ENCODE measurements at places on chromosomes 11 and 22.

DNA sequence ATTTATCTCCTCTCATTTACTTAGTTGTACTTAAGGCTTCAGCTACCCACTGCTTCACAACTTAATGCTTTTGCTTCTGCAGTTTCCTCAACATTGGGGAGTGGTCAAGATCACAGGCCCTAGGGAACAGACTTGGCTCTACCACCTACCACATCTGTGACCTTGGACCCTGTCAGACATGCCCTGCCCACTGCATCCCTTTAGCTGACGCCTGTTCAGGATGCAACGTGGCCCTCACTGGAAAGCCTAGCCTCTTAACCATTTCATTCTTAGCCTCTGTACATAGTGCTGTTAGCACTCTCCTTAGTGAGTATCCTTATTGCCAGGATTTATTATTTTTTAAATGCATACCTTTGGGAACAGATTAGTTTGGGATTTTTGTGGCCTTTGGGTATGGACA lies 34.4 kb downstream of the TNRC6B start:
- DNase-seq = peak; percentile 37

DNA sequence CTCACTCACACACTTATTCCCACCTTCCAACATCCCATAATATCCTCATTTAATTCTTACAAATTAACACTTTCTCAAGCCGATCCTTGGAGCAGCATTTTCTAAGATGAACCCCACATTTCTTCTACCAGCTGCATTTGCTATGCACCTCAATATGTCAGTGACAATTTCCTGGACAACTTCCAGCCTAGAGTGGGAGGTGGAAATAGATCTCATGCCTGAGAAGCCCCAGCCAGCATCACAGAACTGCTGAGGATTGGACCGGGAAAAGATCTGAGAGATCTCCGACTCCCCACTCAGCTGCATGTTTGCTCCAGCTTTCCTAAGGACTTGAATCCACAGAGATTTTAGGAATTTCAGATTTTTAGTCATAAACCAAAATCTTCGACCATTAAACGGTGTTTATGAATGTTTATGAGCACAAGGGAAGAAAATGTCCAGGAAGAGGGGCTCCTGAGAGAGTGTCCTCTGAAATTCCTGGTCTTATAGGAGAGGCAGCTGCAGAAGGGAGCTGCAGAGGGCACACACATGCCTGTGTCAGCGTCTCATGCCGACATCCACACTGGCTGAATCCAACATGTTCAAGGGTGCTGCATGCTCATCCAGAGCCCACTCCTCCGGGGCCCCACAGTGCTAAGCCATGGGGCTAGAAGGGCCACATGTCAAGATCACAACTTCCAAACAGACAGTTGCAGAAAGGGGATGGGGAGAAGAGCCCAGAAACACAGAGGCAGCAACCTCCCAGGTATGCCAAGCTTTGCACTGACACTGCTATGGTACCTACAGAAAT lies 68.6 kb downstream of the MICAL3 start:
- no peak for DNase-seq

- no peak for DNase-seq
Measured at GRCh38 chr22:49622241-49623105, 205.2 kb downstream of the BRD1 start.

GRCh38 chr11:20342347-20343141 lies 21.0 kb upstream of the HTATIP2 start:
- DNase-seq = no peak

DNA sequence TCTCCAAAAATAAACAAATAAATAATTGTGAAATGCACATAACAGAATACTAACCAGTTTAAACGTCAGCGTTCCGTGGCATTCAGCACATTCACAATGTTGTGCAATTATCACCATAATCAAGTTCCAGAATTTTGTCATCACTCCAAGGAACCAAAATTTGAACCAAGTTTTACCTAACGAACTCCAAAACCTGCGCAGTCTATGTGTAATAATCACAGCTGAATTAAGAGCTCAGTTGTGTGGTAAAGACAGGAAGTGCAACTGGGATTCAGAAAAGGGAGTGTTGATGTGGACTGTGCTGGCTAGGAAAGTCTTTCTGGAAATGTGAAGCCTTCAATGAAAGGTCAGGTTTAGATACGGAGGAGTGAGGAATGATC lies 5.4 kb upstream of the MCAM start:
- DNase-seq = no peak

- DNase-seq = no peak
Measured at GRCh38 chr22:38753948-38754750, 1.6 kb downstream of the SUN2 start.

DNA sequence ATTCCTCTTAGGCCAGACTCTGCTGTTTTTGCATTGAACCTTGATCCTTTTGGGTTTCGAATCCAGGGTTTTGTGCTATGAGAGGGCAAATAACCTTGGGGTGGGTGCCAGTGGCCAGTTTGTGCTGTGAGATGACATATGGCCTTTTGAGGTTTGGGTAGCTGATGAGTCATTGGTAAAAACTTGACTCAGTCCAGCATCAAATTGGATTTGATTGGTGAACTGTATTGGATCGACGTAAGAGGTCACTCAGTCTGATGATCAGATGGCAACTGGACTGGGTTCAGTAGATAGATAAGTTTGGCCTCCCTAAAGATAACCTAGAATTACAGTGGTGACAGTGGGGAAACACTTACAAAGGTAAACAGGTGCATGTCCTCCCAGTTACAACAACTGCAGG lies 41.0 kb upstream of the XKR3 start:
- no peak for DNase-seq

DNA sequence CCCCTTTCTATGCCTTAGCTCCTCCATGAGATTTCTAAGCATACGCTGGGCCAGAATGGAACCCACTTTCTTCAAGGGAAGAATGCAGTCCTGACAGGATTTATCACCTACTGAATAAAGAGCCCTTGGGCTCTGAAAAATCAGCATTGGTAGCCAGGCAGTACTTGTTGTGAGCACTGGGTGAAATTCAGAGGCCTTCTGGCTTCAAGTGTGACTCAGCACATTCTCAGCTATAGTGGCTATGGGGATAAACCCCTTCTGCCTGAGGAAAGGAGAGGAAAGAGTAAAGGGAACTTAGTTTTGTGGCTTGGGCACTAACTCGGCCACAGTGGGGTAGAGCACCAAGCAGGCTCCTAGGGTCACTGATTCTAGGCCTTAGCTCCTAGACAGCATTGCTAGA lies 574.8 kb downstream of the JRKL start:
- DNase-seq = no peak

GRCh38 chr11:3853899-3854659 lies 1.4 kb upstream of the STIM1 start:
- DNase-seq = no peak

DNA sequence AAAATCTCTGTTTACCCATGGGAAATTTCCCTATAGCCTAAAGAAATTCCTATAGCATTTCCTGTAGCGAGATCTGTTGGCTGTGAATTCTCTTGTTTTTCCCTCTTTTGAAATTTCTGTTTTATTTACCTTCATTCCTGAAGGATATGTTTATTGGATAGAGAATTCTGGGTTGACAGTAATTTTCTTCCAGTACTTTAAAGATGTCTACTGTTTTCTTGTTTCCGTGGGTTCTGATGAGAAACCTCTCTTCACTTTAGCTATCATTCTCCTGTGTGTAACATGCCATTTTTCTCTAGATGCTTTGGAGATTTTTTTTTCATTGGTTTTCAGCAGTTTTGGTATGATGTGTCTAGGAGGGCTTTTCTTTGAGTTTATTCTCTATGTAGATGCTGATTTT lies 77.5 kb upstream of the SORL1-AS1 start:
- DNase-seq = no peak

- DNase-seq = no peak
Measured at GRCh38 chr11:12157241-12157661, 46.9 kb downstream of the MICAL2 start.

GRCh38 chr11:99766811-99767210 lies 746.1 kb downstream of the CNTN5 start:
- no peak for DNase-seq

DNA sequence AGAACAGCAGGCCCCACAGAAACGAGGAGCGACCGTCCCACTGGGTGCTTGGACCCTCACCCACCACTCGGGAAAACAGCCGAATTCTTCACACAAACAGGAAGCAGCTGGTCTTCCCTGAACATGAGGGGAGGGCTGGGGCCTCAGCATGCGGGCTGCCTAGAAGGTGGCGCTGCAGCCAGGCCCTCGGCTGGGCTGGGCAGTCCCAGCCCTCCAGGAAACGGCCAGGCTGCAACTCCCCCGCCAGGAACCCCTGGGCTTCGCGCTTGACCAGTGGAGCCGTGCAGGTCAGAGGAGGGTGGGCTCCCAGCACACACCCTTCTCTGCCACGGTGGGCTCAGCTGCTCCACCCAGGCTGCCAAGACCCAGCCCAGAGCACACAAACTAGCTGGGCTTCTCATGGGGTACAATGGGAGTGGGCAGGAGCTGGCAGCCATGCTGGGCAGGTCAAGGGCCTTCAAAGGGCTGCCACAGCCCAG lies 29.6 kb downstream of the IGF2 start:
- DNase-seq = no peak

DNA sequence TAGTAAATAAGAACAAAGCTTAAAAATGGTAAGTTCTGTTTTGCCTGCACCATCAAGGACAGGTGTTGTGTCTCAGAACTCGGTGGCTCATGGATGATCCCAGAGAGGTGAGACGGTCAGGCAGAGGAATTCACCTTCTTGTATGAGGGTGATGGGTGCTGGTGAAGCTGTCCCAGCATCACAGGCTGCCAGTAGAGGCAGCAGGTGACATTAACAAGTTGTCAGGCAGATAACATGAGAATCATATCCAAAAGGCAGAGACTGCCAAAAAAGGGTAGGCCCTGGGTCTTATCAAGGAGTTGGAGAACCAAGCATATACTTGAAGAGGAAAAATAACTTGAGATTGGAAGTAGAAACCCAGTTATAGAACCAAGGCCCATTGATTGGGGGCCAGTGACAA lies 437.8 kb downstream of the DYNC2H1 start:
- DNase-seq = no peak

DNA sequence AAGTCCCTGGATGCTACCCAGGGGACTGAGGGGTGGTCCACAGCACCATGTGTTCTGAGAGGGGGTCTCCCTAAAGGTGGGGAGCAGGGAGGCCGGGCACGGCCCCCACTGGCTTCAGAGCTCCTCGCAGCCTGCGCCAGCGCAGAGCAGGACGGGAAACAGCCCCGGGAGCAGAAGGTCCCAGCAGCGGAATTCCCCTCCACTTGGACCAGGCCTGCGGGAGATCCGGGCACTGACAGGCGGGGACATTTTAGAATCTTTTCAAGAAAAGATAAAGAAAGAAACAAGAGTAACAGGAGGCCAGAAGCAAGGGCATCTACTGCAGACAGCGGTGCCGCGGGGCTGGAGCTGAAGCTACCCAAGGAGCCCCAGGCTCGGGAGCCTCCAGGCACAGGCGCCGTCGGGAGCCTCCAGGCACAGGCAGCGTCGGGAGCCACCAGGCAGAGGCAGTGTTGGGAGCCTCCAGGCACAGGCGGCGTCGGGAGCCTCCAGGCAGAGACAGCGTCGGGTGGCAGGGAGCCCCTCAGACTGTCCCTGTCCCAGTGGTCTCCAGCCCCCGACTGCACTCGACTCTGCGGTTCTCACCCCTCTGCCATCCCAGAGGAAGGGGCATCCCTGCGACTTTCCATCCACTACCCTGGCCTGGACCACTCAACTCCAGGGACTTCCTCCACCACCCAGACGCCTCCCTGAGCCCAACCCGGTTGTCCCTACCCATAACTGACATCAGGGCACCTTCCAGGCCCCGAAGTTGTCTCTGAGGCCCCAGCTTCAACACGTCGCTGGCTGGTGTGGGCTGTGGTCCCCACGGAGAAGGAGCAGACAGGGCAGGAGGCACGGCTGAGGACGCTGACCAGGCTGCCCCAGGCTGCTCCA lies 211.1 kb downstream of the BRD1 start:
- DNase-seq = no peak

DNA sequence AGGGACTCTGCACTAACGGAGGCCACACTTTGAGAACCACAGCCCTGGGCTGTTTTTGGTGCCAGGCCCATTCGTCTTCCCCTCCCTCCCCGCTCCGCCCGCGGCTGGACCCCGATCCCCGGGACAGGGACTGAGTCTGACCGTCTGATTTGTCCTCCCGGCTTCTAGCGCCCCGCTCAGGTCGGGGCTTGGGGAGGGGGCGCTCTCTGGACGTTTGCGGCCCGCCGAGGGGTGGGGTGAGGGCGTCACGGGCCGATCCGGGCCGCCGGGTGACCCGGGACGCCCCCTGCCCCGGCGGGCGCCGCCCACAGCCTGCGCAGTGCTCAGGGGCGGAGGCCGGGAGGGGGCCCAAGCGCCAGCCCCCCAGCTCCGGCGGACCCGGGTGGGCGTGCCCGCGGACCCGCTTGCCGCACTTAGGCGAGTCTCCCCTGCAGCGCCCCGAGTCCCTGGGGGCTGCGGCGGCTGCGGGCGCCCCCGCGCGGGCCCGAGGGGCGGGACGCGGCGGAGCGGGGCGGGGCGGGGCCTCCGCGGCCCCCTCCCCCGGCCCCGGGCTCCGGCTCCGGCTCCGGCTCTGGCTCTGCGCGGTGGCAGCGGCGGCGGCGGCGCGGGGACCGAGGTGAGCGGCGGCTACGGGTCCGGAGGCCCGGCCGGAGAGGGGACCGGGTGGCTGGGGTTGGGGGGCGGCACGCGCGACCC lies 33.7 kb upstream of the PRR5 start:
- DNase-seq = no peak

- no peak for DNase-seq
Measured at GRCh38 chr11:73017024-73017751, 124.9 kb downstream of the FCHSD2 start.
